Kidney epithelial cell (primary cell): ENCODE measurements at places on chromosomes 6 and 20.

DNA sequence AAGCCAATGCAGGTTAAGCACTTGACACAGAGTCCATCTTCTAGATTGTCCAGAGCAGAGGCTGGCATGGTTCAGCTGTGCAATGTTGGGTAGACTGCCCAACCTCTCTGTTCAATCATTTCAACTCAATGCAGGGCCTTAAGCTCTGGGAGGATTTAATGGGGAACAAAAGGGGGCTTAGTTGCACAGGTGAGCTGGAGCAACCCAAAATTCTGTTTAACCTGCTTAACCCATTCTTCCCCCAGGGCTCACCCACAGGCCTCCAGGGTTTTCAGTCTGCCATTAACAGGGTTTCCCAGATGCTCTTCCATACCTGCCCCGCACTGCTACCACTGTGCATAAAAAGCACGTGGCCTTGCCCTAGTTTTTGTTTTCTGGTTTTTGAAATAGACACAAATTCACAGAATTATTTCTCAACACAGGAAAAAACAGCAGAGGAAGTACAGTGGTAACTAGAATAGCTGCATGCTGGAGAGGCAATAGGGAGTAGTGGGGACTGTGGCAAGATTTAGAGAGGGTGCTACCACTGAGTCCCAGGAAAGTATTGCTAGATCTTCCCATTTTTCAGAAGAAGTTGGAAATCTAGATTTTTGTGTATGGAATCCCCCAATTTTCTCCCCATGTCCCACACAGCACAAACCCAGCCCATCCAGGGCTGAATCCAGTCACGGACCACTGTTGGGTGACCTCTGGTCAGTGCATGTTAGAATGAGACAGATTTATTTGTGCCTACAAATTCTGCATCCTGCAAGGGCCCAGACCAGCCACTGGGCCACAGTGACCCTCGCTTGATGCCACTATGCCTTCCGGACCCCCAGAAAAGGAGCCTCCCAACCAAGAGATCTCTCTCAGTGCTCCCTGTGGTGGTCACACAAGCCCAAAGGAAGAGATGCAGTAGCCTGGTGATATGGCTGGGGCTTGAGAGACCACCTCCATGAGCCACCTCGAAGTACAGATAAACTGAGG is 4.6 kb downstream of the PTGIS start:
- no peak for DNase-seq

DNA sequence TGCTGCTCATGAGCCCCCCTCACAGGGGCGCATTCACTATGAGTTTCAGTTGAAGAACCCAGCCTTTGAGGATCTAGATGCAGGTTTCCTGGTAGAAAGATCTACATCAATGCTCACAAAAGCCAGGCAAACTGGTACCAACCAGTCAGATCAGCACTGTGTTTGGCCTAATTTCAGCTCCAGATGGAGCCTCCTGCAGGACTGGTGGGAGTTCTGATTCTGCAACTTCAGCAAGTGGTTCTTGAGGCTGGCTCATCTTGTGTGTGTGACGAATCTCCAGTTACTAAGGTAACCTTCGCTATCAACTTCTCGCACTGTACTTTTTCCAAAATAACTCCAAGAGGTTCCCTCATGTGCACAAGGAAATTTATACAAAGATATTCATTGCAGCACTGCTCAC is 118.8 kb downstream of the ZMYND8 start:
- no peak for DNase-seq

- no peak for DNase-seq
These were observed 368.4 kb downstream of the THBS2 start for GRCh38 chr6:168885196-168885595.

DNA sequence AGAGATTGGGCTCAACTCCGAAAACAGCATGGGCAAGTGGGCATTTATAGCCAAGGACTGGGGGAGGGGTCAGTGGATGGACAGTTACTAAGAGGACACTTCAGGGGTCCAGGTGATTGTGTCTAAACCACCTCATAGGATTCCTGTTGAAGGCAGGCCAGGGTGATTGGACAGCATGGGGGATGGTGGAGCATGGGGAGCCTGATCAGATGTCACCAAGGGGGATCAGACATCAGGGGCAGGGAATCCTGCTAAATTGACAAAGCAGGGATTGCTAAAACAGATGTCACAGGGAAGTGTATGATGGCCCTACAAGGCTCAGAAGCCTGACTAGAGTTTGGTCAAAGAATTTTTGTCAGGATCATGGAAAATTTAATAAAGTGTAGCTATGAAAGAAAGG is 2.4 kb upstream of the PYGB start:
- DNase-seq = no peak

DNA sequence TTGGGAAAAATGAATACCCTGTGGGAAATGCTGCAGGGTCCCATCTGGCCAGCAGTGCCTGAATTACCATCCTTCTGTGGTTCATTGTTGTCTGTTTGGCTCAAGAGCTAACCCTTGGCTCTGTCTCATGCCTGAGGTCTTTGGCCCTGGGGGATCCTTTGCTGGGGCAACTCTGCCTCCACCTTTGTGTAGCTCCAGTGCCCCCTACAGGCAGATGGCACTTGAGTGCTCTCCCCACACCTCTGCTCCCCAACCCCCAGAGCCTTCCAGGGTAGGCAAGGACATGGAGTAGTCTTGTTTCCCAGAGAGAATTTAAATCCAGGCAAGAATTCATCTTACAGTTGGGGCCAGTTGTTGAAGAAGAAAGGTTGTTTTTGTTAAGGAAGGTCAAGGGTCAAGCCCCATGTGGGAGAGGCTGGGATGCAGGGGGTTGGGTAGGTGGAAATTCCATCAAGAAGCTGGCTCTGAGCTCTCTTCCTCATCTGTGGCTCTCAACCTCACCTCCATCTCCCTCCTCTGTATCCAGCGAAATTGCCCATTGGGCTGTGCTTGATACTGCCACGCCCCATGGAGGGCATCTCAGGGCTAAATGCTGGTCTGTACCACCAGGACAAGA is 44.2 kb downstream of the ZNF831 start:
- no peak for DNase-seq

GRCh38 chr6:130240232-130240631 is 17.5 kb upstream of the SAMD3 start:
- DNase-seq = no peak

DNA sequence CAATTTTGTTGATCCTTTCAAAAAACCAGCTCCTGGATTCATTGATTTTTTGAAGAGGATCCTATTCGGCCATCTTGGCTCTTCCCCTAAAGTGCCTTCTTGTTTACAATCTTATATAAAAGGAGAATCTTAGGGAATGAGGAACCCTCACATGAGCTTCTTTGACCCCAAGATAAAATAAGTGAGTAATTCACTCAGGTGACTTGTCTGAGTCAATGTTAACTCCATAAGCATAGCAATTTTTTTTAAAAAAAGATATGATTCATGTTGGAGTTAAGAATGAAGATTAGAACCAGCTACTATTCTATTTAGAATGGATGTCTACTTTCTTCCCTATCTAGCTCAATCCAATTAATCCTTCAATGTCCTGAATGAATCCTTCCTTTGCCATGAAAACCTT is 21.0 kb downstream of the WASF1 start:
- DNase-seq = no peak

DNA sequence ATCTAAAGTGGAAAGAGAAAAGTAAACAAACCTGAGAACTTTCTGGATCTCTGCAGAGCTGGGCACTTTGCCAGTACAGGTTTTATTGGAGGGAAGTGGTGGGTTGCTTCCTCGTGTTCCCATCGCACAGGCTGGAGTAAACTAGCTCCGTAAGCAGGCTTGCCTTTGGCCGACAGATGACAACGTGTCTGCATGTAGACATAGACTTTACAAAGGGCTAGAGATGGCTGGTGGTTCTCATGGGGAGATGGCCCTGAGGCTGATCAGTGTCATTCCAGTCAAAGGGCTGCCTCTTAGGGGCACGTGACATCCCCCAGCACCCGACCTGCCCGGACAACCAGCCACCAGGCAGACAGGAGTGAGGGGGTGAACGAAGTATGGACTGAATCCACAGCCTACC is 98.8 kb downstream of the YTHDF1 start:
- DNase-seq = no peak

DNA sequence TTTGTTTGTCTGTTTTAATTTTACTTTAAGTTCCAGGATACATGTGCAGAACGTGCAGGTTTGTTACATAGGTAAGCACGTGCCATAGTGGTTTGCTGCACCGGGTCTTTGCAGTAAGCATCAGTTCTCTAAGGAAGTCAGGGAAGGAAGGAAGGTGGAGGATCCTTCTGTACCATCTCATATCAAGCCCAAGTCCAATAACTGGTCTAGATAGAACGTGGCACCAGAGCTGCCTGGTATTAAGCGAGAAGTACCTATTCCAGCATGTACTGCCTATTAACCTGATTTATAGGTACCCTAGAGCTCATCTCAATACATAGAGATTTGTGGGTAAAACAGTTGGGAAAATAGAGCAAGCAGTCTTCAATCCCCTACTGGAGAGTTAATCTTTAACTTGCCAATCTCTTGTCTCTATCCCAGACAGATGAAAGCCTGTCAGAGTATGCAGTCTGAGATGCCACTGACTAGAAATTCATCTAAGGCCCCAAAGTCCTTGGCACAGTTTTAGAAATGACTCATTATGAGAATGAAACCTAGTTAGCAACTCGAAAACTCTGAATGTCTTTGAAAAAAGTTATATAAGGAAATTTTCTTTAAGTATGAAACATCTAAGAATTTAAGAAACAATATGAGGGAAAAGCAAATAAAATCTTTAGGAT is 144.9 kb downstream of the TFAP2A start:
- peak; percentile 35 for DNase-seq

DNA sequence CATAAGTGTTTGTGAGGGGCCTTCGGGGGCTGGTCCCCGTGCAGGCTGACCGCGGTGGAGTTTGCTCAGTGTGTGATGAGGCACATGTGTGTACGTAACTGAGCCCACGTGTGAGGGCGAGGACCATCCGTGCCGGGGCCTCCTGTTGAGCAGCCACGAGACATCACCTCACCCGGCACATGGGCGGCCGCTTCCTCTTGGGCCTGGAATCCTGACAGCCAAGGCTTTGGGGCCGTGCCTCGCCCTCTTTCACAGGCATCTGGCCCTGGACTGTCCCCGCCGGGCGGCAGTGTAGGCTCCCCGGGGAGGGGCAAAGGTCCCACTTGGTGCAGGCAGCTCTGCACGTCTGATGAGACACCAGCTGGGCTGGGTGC is 202.3 kb downstream of the DLL1 start:
- no peak for DNase-seq
